ENCODE measurements at places on chromosomes 4 and X. TPM values are rescaled to one million over a fixed set of nuclear protein-coding genes. Genes with fewer than 3 reads are reported as not detected.
A peak's percentile ranks its signal among the peaks of the same experiment; 100 is the strongest.

The PF4V1 gene
- not detected for total RNA-seq

The TMEM128 gene
- 18.4 TPM for total RNA-seq

The AKAP4 gene
- total RNA-seq, result not detected

The COL25A1 gene
- 0.67 TPM for total RNA-seq

The NAP1L5 gene
- total RNA-seq, result 3.3 TPM

The RAB33B gene
- 9.9 TPM for total RNA-seq

The CT45A3 gene
- total RNA-seq, result not detected

The TIMM17B gene
- 44.5 TPM for total RNA-seq

The SLC38A5 gene
- total RNA-seq, result 62.6 TPM

The STATH gene
- total RNA-seq, result not detected

- no peak for DNase-seq
Measured at GRCh38 chr4:42541647-42542046, 115.3 kb downstream of the ATP8A1 start.

- no peak for DNase-seq
Measured at GRCh38 chrX:100615005-100615404, 21.6 kb downstream of the TSPAN6 start.

DNA sequence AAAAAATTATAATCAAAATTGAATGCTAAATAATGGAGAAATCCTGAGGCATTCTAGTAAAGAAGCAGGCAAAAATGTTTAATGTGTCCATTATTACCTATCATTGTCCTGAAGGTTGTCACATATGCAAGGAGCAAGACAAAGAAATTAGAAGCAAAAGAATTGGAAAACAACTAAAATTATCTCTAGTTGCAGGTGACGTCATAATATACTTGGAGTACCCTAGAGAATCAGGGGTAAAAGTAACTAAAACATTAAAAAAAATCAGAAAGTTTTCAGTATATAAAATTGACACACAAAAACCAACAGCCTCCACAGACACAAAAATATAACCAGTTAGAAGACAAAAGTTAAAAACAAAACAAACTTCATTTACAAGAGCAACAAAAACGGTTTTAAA is 21.4 kb downstream of the MAGEA1 start:
- DNase-seq, result no peak

DNA sequence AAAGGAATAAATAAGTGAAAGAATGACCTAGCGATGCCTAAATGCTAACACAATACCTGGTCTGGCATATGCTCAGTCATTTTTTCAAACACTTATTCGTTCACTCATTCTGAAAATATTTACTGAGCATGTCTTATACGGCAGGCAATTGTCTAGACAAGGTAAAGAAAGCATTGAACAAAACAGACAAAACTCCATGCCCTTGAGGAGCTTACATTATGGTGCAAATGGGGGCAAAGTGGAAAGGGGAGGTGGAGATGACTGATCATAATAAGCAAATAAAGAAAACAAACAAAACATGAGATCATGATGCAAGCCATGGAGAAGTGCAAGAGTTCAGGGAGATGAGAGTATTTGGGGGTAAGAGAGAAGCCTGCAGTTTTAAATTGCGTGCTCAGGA is 334.6 kb upstream of the PPARGC1A start:
- no peak for DNase-seq

GRCh38 chrX:1582686-1583437 is 8.5 kb upstream of the AKAP17A start:
- peak; percentile 38 for DNase-seq

- no peak for DNase-seq
Measured at GRCh38 chr4:40990236-40990898, 224.0 kb downstream of the APBB2 start.

DNA sequence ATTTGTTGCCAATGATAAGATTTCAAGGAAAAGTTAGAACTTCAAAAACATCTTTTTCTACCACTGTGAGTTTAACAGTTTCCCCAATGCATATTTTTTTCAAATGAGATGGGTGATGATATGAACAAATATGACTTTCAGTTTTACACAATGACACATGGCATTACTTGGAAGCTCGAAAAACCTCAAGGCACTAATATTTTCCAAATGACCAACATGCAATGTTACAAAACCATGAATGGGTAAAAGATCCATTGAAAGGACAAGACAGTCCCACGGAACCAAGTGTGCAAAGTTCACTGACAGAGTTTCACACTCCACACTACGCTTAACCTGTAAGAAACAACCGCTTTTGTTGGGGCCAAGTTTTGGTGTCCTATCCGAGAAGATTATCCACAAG is 84.5 kb downstream of the CD99L2 start:
- no peak for DNase-seq

GRCh38 chr4:4195354-4195753 is 31.4 kb downstream of the OTOP1 start:
- no peak for DNase-seq

GRCh38 chr4:57151481-57151880 is 41.3 kb upstream of the IGFBP7 start:
- DNase-seq, result no peak

- DNase-seq, result no peak
Measured at GRCh38 chrX:30530606-30531005, 47.0 kb downstream of the TASL start.

- DNase-seq, result no peak
Measured at GRCh38 chrX:118675966-118676349, 51.4 kb upstream of the IL13RA1 start.

DNA sequence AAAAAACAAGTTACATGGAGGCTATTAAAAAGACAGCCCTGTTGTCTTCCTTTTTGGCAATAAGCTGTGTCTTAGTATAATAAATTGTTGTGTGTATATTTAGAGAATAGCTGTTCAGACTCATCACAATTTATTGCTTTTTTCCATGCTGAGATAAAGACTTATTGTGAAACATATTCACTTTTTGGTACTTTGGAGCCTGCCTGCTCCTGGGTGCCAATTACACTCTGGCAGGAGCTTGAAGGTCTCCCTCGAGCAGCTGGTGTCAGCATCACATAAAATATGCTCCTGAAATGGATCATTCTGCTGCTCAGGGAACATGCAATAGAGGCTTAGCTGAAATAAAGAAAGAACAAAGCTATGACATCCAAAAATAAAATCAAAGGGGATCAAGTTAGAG is 211.6 kb upstream of the DKK2 start:
- DNase-seq, result no peak

DNA sequence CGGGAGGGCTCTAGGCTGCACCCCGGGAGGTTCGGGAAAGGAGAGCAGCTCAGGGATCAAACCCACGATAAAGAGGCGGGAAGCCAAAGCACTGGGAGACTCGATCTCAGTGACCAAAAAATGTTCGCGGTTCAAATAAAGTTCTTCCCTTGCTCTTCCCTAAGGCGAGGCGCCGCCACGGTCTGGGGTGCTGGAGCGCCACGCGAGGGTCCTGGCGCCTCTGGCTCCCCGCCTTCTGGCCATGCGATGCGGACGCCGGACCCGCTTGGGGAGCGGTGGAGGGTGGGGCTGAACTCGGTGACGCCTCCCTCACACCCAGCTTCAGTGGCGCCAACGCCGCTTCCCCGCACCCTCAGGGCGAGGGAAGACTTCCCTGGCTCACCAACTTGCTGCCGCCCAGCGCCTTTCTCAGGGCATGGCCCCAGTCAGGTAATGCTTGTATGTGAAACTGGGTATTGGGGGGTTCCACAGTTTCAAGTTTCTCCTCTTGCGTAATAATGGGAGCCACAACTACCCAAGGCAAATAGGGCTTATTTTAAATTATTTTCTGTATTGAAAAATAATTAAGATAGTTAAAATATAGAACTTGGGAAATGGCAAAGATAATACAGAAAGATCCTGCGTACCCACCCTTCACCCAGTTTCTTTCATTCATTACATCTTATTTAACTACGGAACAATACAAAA is at the start of gene QRFPR:
TSS of gene QRFPR (minus strand) at position 243 of the 687 bp plus-strand sequence. CDS start 371 bp downstream, outside the sequence.
- no peak for DNase-seq

DNA sequence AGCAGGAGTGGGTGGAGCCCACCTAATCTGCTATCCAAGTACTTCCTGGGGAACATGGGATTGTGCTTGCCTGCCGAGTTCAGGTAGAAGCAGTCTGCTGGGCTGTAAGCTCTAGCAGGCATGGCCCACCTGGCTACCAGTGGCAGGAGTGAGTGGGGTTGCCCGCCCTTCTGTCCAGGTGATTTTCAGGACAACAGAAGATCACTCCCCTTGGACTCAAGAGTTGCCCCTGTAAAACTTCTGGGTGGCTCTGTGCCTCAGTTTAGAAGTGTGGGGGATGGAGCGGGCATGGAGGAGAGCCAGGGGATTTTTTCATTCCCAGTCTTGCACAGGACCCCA is 43.5 kb downstream of the NDST3 start:
- no peak for DNase-seq

GRCh38 chr4:1011022-1011665 is at the start of gene FGFRL1:
Gene FGFRL1, plus strand, starts transcription at chr4:1011626. Its CDS starts 860 bp downstream, at chr4:1012486.
- peak; percentile 95 for DNase-seq

DNA sequence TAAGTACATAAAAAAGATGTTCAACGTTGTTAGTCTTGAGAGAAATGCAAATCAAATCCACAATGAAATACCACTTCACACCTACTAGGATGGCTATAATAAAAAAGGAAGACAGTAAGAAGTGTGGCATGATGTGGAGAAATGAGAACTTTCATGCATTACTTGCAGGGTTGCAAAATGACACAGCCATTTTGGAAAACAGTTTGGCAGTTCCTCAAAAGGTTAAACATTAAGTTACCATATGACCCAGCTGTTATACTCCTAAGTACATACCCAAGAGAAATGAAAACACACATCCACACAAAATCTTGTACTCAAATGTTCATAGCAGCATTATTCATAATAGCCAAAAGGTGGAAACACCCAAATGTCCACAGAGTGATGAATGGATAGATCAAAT is 25.8 kb upstream of the LIMCH1 start:
- DNase-seq, result no peak

Data from activated naive CD8-positive, alpha-beta T cell treated with anti-CD3 and anti-CD28 coated beads, Interleukin-2, amount 10 ng/mL, durations not matched to agents 7 days and 5 days (primary cell).